ENCODE measurements at places on chromosomes 5 and 9.
A peak's percentile ranks its signal among the peaks of the same experiment; 100 is the strongest.

DNA sequence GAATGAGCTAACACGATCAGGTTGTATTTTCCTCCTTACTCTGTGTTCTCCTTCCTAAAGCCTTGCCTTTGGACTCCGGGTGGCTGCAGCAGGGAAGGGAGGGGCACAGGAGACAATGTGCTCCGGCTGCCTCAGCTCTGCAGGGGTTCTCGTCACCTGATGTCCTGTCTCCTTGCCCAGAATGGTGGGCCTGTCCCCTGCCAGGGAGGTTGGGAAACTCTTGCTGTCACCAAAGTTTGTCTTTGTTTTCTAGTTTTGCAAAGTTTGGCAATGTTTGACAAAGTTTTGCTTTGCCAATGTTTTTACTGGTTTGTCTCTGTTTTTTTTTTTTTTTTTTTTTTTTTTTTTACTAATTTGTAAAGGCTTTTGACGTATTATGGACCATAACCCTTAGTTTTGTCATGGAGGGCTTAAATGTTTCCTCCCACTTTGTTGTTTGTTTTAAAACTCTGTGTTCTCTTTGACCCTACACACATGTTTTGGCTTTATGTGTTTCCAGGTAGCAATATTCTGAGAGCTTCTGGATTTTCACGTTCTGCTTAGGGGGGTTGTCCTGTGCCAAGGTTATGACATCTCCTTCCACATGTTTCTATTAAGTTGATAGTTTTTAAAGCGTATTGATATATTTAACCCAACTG is 49.3 kb downstream of the GADD45G start:
- no peak for DNase-seq

GRCh38 chr9:73219985-73220626 is 68.4 kb downstream of the ANXA1 start:
- DNase-seq, result peak; percentile 12

GRCh38 chr5:154820383-154820782 is 30.0 kb downstream of the FAXDC2 start:
- no peak for DNase-seq

- peak; percentile 40 for DNase-seq
Measured at GRCh38 chr5:4551034-4551433, 589.1 kb upstream of the ADAMTS16 start.

DNA sequence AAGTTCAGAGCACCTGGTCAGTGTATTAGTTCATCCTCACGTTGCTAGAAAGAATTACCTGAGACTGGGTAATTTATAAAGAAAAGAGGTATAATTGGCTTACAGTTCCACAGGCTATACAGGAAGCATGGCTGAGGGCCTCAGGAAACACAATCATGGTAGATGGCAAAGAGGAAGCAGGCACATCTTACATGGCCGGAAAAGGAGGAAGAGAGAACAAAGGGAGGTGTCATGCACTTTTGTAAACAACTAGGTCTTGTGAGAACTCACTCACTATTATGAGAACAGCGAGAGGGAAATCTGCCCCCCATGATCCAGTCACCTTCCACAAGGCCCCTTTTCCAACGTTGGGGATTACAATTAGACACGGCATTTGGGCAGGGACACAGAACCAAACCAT is 28.8 kb upstream of the CAVIN4 start:
- no peak for DNase-seq

DNA sequence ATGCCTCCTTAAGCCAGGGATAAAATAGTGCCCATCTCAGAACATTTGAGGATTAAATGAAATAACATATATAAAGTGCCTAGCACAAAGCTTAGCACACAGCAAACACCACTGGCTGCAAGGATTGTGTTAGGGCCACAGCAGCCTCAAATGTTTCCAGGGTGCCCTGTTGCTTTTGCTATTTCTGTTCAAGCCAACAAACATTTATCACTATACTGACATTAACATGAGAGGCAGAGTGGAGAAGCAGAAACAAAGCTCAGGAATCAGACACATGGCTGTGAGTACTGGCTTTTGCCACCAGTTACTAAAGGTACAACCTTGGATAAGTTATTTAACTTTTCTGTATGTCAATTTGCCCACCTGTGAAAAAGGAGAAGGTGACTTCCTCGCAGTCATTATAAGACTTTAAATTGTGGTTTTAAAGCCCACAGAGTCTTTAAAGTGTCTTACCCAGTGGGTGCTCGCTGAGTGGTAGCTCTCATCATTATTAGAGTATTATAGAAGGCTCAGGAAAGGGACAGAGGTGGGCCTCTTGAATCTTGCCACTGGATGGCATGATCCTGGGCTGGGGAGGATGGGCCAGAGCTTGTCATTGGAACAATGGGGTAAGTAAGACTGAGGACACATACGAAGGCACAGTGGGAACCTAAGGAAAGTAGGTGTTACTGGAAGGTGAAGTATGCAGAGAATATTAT is 98.2 kb downstream of the MARCHF3 start:
- DNase-seq, result no peak

- peak; percentile 52 for DNase-seq
Measured at GRCh38 chr9:81874931-81875330, 53.3 kb upstream of the SPATA31D4 start.

DNA sequence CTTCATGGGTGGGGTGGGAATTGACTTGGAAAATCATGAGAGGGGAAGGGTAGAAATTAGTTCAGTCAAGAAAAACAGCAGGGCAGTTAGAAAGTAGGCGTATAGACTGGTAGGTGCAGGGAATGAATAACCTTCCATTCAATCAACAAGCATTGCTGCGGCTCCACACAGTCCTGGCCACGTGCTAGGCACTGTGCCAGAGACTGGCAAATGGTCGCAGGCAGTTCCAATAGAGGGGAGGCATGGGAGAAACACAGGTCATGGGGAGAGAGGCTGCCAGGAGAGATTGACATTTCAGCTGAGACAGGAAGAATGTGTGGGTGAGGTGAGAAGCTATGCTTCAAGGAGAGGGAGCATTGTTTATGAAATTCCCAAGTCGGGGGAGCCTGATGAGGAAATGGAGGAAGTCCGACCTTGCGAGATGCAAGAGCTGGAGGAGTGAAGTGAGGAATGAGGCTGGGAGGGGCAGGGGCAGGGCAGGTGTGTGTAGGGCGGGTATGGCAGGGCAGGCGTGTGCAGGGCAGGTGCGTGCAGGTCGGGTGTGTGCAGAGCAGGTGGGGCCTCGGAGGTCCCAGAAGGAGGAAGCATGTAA is 54.4 kb upstream of the PPARGC1B start:
- no peak for DNase-seq

DNA sequence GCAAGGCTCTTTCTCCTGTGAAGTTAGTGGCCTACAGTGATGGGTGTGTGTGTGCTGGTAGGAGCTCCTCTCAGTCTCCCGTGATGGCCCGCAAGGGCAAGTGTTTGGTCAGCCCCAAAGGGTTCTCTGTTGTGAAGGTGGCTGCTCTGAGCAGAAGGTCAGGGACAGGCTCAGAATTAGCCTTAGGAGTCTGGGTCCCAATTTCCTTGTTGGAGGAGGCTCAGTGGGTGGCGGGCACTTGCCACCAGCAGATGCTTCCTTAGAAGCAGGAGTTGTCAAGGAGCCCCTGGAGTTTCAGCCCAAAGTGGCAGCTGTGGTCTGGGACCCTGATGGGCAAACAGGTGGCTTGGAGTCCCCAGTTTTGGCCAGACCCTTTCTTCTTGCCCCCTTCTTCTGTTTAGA is 154.4 kb downstream of the MACROH2A1 start:
- DNase-seq, result no peak

GRCh38 chr9:68950188-68950587 is 63.7 kb downstream of the PRKACG start:
- no peak for DNase-seq

- DNase-seq, result peak; percentile 17
Measured at GRCh38 chr5:135497971-135498636, 37.7 kb downstream of the NEUROG1 start.

GRCh38 chr5:161850491-161850890 is 2.6 kb downstream of the GABRA1 start:
- no peak for DNase-seq

DNA sequence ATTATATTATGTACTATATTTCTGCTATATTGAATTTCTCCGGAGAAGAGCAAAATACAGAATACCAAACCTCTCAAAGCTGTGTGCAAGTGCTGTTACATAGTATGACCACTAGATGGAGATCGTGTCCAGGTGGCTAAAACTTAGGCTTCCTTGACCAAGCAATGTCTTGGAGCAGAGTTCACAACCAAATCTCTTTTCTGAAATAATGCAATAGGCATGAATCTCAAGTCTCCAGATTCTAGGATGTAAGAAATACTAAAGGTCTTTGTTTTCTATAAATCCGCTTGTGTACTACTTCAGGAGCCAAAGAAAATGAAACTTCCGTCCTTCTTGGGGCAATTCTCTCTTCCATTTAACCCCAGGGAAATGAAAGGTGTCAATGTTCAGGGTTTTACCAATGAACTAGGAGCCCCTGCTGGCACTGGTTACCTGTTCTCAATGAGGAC is 181.5 kb upstream of the RAI14 start:
- DNase-seq, result peak; percentile 70

DNA sequence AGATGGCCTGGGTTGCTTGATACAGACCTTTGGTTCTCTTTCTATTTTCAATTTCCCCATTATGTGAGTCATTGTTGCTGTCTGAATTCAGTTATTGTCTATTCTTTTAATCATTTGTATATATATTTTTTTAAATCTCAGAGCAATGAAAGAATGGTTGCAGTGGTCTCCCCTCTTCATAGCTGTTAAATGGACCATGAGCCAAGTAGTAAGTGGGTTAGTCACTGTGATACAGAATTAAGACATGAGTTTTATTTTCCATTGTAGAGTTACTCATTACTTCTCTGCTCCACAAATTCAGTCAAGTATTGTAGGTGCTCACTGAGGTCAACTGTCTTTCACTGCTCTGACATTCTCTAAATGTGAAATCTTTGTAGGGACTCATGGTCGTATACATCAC is 174.6 kb upstream of the GRAMD2B start:
- DNase-seq, result no peak

GRCh38 chr5:61647672-61648071 is 315.6 kb downstream of the ZSWIM6 start:
- no peak for DNase-seq

DNA sequence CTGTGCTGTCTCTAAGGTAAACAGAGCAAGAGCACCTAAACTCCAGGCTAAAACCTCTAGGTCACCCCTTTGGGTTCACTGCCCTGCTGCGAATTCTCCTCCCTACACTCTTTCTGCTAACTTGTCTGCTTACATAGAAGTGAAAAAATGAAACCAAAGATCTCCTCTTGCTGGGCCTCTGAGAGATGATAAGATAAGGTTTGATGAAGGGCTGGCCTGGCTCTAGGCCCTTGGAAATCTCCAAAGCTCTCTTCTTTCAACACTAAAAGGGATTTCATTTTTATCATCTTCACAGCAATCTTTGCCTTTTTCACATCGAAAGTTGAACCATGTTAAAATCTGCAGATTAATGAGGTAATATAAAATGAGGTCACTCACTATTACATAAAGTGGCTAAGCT is 450.8 kb upstream of the TLE4 start:
- DNase-seq, result no peak

GRCh38 chr5:129541648-129542251 is 81.7 kb downstream of the ADAMTS19 start:
- DNase-seq, result peak; percentile 43
